ENCODE measurements at places on chromosomes 13 and 19.
A peak's percentile ranks its signal among the peaks of the same experiment; 100 is the strongest.

- DNase-seq, result no peak
Observed at GRCh38 chr19:51594774-51595109, 23.7 kb downstream of the ZNF175 start.

- DNase-seq, result no peak
Observed at GRCh38 chr19:8080832-8081231, 28.3 kb downstream of the CCL25 start.

DNA sequence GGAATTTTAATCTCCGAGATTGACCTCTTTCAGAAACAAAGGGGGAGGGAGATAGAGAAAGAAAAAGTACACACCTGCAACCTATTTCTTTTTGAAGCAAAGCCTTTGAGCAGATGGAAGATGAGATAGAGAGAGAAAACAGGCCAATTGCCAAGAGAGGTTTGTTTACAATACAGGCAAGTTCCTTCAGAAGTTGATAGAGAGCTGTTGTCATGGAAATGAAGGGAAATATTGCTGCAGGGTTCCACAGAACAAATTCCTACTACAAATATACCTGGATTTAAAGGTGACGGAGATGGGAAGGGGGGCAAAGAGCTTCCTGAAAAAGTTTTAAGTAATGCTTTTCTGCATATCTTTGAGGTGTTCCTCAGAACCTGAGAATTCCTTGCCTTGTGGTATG is 388.4 kb downstream of the NDFIP2 start:
- no peak for DNase-seq

DNA sequence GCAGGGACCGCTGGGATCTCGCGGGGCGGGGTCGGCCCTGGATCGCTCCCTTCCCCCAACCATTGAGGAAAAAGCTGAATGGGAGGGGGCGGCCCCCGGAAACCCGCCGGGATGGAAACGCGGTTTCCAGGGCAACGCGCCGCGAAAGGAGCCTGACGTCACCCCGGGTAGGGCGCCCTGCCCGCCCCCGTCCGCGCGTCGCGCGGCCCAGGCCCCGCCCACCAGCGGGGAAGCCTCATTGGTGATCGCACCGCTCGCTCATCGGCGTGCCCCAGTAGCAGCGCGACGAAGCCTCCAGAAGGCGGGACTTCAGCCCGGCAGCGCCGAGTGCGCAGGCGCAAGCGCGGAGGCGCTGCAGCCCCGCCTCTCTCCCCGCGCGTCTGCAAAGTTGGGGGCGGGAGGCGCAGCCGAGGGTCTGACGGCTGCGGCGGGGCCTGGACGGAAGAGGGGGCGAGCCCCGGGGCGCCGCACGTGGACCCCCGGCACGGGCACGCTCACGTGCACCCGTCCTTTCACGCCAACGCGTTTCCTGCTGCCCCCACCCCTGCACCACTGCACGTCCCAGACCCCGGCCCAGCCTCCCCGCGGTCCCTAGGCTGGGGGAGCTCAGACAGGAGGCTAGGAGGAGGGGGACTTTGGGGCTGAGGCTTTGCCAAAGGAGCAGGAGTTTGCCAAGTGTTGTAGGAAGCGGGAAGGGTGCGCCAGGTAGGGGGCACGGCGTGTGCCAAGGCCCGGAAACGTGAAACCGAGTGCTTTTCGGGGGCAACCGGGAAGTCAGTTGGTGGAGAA is 8.2 kb upstream of the CIRBP start:
- peak; percentile 95 for DNase-seq

DNA sequence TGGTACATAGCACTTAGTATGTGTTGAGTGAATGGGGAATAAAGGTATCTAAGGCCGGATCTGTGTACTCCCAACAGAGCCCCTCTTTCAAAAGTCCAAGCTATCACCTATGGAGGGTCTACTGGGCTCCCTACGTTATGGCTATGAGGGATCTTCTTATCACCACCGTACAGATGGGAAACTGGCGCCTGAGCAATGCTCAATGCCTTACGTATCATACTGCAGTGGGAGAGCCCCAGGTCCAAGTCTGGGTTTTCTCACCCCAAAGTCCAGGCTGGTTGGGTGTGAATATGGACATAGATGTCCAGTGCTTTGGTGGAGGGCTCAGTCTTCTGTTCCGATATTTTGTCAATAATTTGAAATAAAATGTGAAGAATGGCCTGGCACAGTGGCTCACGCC is 13.1 kb upstream of the GGACT start:
- DNase-seq, result no peak

DNA sequence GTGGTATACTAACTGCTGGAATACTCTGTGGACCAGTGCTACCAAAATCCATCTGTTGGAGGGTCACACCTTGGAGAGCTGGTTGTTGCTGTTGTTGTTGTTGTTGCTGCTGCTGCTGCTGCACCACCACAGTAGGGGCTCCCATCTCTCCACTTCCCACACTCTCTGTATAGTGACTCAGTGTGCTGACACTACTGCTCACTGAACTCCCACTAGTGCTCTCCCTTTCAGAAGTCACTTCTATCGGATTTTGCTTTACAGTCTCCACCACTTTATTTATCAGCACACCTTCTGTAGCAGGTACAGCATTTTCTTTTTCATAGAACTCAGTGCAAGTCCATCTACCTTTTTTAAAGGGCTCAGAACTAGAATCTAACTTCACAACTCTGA is 1.7 kb downstream of the TSC22D1 start:
- no peak for DNase-seq

GRCh38 chr19:42424712-42425131 is 2.5 kb downstream of the LIPE start:
- no peak for DNase-seq

- DNase-seq, result no peak
Observed at GRCh38 chr13:40786568-40786996, 2.8 kb upstream of the SLC25A15 start.

DNA sequence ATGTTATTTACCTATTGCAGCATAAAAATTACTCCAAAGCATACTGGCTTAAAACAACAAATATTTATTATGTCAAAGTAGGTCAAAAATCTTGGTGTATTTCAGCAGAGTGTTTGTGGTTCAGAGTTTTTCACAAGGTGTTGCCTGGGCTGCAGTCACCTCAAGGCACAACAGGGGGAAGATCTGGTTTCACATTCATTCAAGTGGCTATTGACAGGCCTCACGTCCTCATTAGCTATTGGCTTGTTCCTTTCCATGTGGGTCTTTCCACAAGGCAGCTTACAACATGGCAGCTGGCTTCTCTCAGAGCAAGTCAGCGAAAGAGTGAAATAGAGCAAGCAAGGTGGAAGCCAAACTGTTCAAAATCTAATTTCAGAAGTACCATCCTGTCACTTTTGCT is 602.9 kb downstream of the OLFM4 start:
- DNase-seq, result no peak

- DNase-seq, result no peak
Observed at GRCh38 chr19:45764945-45765701, 3.9 kb downstream of the SIX5 start.

DNA sequence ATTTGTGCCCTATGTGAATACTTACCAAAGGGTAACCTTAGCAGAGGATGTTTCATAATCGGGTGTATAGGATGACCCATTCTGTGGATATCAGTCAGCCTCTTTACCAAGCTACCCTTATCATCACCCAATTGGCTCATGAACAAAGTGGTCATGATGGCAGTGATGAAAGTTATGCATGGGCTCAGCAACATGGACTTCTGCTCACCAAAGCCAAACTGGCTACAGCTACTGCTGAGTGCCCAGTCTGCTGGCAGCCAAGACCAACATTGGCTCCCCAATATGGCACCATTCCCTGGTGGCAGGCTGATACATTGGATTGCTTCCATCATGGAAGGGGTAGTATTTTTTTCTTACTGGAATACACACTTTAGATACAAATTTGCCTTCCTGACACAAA is 5.7 kb upstream of the ZNF461 start:
- DNase-seq, result no peak

GRCh38 chr19:45814166-45814780 is 835 bp downstream of the RSPH6A start:
- DNase-seq, result no peak

GRCh38 chr19:22604571-22605274 is 29.4 kb upstream of the ZNF492 start:
- no peak for DNase-seq

DNA sequence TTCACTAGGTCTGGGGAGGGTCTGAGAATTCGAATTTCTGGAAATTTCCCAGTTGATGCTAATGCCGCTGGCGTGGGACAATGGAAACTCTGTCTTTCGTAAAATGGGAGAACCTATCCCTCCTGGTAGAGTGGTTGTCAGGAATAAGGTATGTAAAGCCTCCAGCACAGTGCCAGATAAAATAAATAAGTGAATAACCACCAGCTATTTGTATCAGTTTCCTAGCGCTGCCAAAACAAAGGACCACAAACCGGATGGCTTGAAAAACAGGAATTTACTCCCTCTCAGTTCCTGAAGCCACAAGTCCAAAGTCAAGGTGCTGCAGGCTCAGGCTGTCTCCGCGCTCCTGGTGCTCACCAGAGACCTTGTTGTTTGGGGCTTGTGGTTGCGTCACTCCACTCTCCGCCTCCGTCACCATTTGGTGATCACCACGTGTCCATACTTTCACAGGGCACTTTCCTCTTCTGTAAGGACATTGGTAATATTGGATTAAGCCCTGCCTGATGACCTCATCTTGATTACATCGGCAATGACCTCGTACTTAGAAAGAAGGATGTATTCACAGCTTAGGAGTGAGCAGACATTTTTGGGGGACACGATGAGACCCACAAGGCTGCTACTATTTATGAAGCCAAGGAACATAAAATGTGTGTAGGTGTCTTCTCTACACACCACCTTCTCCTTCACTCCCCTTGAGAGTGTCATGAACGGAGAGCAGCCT is 428.5 kb downstream of the IRS2 start:
- no peak for DNase-seq

DNA sequence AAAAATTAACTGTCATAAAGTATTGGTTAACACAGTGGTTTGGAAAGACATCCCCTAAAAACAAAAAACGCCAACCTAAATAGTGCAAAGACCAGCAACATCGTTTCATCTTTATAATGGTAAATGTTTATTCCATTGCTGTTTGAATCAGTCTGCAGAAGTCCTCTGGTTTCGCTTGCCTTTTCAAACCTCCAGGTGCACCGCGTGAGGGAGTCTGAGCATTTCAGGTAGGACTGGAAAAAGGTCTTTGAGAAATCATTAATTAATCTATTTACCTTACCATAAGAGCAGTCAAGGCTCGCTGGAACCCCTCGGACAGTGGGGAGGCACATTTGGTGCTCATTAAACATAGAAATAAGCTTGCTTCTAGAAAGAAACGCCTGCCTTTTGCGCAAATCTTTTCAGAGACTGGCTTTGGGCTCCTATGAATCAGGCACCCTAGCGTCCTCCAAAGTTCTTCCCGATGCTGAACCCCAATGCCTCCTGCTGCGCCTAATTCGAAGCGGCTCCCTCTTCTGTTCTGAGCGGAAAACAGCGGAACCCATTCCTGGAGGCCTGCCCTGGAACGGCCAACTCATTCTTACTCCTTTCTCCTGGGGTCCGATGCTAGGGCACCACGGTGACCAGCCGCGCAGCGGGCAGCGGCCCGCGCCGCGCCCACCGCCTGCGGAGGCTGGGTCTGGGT is 951 bp upstream of the MTUS2 start:
- no peak for DNase-seq

GRCh38 chr19:4386041-4386782 is 14.1 kb downstream of the SH3GL1 start:
- DNase-seq, result no peak

DNA sequence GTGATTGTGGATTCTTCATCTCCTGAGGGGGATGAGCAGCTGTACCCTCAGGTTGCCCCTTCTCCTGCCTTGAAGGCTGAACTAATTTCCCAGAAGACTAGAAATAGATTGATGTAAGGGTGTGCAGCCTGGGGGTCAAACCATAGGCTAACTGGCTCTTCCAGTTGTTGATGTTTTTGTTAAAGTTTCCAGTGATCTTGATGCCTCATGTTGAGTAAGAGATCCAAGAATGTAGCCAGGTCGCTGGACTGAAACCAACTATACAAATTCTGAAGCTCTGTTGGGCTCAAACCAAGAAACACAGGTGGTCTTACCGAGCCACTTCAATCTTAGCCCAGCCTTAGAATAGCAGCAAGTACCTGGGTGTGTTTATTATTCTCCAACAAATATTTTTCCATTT is 391.8 kb downstream of the KLF5 start:
- no peak for DNase-seq

DNA sequence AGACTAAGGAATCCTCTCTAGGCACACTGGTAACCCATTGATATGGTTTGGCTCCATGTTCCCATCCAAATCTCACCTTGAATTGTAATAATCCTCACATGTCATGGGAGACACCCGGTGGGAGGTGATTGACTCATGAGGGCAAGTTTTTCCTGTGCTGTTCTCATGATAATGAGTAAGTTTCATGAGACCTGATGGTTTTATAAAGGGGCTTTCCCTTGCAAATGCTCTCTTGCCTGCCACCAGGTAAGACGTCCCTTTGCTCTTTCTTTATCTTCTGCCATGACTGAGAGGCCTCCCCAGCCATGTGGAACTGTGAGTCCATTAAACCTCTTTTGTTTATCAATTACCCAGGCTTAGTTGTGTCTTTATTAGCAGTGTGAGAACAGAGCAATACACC is 81.4 kb upstream of the GPC6 start:
- DNase-seq, result no peak

GRCh38 chr19:15759962-15760565 is 22.3 kb downstream of the OR10H3 start:
- no peak for DNase-seq

GRCh38 chr19:1676351-1677266 is 24.2 kb upstream of the TCF3 start:
- DNase-seq, result no peak

DNA sequence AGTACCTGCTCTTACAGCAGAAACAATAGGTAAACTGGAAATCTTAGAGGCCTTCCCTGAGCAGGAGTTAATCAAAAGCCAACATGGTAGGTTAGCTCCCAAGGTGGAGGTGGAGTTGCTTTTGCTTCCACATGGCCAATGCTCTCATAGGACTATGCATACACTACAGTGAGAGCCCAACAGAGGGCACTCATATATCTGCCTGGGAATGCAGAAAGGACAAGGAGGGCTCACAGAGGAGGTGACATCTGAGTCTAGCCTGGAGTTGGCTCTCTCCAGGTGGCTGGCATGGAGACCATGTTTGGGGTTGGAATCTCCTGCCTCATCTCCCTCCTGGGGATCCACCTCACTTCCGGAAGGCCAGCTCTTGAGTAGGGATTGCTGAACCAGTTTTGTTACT is 34.6 kb downstream of the ATP8A2 start:
- no peak for DNase-seq
